ENCODE measurements at places on chromosomes 3 and 15.
A peak's percentile ranks its signal among the peaks of the same experiment; 100 is the strongest.

DNA sequence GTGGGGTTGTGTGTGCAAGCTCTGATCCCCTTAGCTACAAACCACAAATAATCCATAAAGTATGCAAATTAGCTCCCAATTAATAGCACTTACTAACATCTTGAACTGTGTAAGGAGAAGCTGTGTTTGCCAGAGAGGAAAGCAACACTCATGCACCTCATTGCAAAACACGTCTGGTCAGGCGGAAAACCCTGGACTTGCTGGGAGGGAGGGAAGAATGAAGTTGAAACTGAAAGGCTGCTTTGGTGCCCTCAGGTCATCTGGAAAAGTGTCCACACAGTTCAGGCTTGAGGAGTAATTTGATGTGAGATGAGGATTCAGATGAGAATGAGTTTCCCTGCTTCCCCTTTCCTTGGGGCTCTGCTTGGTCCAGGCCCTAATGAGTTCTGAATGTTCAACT lies 185.5 kb upstream of the ANKRD28 start:
- DNase-seq: no peak

DNA sequence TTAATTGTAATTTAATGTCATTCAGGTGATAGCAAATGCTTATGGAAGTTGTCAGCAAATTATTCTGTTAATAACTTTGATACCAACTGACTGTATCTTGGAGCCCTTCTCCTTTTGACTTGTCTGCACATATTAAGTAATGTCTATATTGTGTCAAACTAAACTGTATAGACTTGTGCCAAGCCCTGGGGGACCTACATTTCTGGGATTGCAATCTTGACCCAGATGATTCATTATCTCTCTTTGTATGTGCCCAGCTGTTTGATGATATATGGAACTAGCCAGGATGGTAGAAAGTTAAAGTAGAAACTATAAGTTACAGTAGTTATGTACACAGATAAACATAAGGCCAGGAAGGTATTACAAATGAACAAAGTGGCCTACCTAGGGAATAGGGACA lies 402.8 kb upstream of the RARB start:
- DNase-seq: no peak

- DNase-seq: no peak
These were observed 47.0 kb upstream of the SMAD3 start for GRCh38 chr15:67018441-67018840.

DNA sequence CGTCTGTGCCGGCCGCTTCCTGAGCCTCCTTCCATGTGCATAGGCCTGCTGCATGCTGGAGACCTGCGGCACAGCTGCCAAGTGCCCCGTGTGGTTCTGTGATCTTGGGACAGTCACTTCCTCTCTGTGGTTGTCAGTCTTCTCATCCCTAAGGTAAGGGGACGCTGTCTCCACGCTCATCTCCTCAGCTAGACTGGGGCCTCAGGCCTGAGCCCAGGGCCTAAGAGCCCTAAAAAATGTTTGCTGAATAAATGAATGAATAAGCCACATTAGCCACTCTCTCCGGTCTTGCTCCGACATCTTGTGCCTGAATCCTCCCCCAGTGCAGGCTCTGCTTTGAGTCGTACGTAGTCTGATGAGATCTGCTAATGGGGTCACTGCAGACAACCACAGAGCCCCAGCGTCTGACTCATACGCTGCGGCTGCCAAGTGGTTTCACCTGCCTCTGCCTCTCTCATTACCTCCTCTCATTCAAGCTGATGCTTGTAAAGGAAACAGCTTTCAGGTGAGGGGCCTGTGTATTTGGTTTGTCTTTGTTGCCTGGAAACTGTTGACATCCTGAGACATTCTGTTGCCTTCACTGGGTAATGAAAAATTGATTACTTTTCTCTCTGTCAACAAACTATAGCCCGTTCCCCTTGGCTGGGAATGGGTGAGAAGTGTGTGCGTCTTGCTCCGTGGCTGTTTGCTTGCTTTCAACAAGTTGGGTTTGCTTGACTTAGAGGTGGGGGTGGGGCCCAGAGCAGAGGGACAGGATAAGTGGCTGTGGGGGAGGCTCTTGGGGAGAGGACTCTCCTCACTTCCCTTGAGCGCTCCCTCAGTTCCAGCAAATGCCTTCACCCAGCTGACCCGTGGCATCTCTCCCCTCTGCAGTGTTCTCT lies 15.9 kb downstream of the RPLP1 start:
- peak; percentile 66 for DNase-seq

GRCh38 chr3:46843508-46843907 lies 19.7 kb downstream of the MYL3 start:
- no peak for DNase-seq

- no peak for DNase-seq
These were observed 26.3 kb downstream of the SPTSSB start for GRCh38 chr3:161345023-161345422.

- no peak for DNase-seq
These were observed 47.2 kb downstream of the DIPK2A start for GRCh38 chr3:144018776-144019175.

- peak; percentile 54 for DNase-seq
These were observed 335.1 kb upstream of the THRB start for GRCh38 chr3:24829629-24830229.

DNA sequence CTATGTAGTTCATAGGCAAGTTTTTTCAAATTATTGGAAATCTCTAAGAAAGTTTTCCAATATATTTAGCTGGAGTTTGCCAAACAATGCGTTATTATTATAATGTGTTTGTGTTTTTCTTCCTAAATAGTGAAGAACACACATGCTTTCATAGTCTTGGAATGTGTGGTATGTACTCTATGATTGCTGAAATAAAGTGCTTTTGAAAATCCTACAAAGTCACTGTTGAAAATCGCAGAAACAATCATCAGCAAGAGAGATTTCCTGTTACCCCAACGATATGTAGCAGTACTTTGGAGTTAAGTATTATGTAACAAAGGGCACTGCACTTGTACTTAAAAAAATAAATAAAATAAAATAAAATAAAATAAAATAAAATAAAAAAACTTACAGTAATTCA lies 796.2 kb downstream of the NAALADL2 start:
- DNase-seq: no peak

DNA sequence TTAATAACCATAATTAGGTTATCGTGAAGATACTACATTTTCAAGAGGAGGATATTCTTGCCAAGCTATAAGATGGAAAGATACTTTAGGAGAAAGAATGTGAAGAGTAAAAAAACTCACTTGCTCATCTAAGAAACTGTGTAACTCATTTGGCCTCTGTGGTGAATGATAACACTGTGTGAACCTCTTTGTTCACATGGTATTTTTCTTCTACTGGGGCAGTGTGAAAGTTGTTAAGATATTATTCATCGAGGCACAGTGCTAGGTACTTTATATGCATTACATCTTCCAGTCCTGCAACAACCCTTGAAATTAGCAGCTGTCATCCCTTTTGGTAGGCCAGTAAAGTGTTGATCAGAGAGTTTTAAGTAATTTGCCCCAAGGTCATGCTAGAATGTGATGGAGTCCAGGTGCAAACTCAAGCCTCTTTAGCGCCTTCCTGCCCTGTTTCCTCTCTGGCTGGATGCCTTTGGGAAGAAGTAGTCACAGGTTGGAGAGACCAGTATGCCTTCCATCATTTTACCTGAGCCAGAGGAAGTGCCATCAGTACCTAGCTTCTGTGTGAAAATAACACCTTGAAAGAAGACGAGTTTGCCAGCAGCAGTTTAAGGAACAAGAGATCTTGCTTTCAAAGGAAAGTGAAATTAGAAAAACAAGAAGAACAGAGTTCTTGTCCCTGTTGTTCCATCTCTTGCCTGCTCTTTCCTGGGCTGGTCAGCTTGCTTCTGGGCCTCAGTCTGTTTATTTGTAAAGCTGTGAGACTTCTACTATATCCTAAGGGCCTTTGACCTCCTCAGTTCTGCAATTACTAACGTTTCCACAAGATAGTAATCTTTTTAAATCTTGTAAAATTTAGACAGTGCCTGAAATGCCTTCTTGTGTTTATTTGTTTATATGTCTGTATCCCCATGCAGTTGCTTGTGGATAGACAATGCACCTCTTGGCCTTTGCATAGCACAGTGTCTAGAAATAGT lies 179.3 kb downstream of the FNDC3B start:
- no peak for DNase-seq

- DNase-seq: no peak
These were observed 1.6 kb downstream of the BTBD1 start for GRCh38 chr15:83065431-83065830.

DNA sequence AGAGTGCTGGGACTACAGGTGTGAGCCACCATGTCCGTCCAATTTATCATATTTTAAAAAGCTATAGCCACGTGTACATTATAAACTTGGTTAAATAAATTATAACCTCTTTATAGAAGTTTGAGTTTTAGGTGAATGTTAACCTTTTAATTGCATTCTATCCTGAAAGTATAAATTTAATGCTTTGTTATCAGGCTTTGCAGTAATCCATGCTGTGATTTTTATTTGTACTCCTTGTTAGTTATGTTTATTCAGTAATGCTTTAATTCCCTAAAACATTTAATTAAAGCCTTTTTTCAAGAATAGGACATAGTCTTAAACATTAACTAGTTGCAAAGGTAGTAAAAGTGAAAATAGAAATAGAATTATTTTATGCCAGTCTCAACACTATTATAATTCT lies 11.7 kb downstream of the ARL13B start:
- no peak for DNase-seq

GRCh38 chr3:140829796-140830195 lies 111.8 kb upstream of the SLC25A36 start:
- DNase-seq: no peak

- DNase-seq: no peak
These were observed 43.2 kb upstream of the NEDD4 start for GRCh38 chr15:56036546-56037067.

All from kidney (tissue), 22 donors.